ENCODE measurements at places on chromosomes 16 and 17. TPM values are rescaled to one million over a fixed set of nuclear protein-coding genes. Genes with fewer than 3 reads are reported as not detected.

Gene TP53TG3C
- polyA plus RNA-seq = not detected

GRCh38 chr17:39404542-39405378, 3.3 kb upstream of the FBXL20 start:
- DNase-seq = no peak

- no peak for DNase-seq
These were observed 32.1 kb downstream of the HELZ start for GRCh38 chr17:67212714-67213417.

Gene GPRC5C
- polyA plus RNA-seq = 153 TPM

DNA sequence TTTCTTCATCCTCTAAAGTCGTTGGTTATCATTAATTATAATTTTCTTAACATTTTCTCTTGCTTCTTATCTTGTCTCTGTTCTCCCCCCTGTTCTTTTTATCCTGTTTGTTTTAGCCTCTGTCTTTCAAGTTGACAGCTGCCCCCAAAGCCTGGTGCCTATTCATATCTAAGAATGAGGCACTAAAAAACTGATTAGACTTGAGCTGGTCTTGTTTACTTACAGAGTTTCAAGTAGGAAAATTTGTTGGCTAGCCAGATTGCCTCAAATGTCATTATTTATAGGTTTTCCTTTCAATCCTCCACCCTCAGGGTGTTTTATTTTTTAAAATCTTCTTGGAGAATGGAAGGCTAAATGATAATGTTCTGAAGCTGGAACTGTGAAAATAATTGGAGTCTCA, 236.0 kb downstream of the UTP18 start:
- DNase-seq = no peak

Gene CLEC18A
- 63.6 TPM for polyA plus RNA-seq

DNA sequence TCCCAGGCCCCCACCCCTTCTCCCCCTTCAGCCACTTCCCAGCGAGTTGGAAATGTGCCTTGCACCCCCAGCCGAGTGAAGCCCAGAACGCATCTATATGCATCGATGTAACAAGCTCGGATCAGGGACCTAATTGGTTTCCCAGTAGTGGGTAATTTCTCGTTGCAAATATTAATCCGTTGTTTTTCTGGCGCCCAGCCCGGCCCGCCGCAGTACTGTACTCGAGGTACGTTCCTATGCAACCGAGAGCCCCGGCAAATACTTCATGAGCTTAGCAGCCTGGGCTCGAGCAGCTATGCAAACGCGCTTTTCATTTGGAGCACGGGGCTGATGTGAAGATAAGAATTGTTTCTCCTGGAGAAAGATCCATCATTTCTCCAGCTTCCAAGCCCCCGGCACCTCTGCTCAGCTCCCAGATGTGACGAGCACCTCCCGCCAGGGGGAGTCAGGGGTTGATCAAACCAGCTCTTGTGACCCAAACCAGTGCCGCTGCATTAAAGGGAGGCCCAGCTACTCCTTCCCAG, 229.8 kb downstream of the KATNIP start:
- no peak for DNase-seq

GRCh38 chr16:78984324-78984723, 616.2 kb downstream of the MAF start:
- no peak for DNase-seq

GRCh38 chr16:63361032-63361624, 1324.9 kb upstream of the CDH8 start:
- DNase-seq = peak; percentile 16

DNA sequence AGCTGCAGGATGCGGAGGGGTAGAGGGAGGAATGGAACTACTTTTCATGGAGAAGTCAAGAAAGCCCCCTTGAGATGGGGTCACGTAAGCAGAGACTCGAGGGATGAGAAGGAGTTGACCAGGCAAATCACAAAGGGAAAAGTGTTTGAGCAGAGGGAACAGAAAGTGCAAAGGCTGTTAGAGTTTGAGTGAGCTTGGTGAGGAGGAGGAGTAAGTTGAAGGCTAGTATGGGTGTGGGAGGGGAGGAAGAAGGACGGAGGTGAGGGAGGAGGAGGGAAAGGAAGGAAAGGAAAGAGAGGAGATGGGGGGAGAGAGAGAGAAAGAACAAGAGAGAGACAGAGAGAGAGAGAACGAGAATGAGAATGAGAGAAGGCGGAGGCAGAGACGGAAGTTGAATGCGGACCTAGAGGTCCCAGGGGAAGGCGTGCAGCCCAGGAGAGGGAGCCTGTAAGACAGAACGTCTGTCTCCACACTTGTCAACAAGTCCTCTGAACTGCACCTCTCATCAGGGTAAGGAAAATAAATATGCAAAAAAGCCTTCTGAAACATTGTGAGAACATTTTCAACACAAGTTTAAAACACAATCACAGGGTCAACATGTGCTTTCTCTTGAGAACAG, 279.8 kb upstream of the EEF2KMT start:
- no peak for DNase-seq

- peak; percentile 6 for DNase-seq
These were observed 1.5 kb upstream of the SRCAP start for GRCh38 chr16:30697264-30698138.

Gene FAM171A2
- 36.3 TPM for polyA plus RNA-seq

GRCh38 chr17:10370016-10370608, 2.7 kb downstream of the MYH13 start:
- no peak for DNase-seq

Gene ZCCHC14
- 28.3 TPM for polyA plus RNA-seq

- no peak for DNase-seq
These were observed 543 bp downstream of the TMUB2 start for GRCh38 chr17:44187131-44187899.

DNA sequence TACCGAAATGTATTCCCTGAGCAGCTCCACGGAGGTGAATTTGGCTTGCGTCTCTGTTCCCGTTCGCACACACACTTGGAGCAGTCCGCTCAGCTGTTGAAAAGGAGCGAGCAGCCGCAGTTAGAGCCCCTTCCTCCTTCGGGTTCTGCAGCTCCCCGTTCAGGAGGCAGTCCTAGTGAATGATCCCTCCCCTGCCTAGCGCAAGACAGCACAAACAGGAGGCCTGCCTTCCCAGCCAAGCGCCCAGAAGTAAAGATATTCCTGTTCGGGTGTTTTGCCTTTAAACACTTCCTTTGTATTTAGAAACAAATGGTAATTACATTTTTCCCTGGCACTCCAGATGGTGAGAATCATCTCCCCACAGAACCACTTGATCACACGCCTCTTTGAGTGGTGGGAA, 64.7 kb downstream of the ABCC12 start:
- no peak for DNase-seq

Gene STXBP4
- 20.7 TPM for polyA plus RNA-seq

- DNase-seq = no peak
These were observed 12.7 kb upstream of the FOXN1 start for GRCh38 chr17:28493460-28493859.

Gene TPSG1
- 0.30 TPM for polyA plus RNA-seq

- DNase-seq = no peak
These were observed 29.7 kb downstream of the DCAKD start for GRCh38 chr17:45021607-45022287.

DNA sequence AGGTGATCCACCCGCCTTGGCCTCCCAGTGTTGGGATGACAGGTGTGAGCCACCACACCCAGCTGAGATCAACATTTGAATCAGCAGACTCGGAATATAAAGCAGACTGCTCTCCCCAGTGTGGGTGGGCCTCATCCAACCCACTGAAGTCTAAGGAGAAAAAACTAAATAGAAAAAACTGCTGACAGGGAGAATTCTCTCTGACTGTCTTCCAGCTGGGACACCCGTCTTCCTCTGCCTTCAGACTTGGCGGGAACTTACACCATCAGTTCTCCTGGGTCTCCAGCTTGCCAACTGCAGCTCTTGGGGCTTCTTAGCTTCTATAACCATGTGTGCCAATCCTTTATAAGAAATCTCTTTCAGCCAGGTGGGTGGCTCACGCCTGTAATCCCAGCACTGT, 90.7 kb downstream of the MRM3 start:
- DNase-seq = no peak

All from left renal pelvis (tissue), 4 donors.